OCI-M1 (cell line): ENCODE measurements at places on chromosomes 12 and 14.

DNA sequence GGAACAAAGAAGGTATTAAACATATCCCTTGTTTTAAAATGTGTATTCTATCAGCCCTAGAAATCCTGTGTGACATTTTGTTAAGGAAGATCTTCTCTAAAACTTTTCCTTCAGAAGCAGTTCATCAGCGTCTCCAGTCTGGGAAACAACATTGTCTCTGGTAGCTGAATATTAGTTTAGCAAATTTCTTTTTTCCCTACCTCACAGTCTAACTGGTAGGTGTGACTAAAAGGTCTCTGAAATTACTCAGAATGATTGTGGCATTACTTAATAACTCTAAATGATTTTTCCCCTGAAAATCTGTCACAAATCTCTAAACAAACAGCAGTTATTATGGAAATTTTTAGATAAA lies 1044.8 kb downstream of the FLRT2 start:
- DNase-seq = no peak

DNA sequence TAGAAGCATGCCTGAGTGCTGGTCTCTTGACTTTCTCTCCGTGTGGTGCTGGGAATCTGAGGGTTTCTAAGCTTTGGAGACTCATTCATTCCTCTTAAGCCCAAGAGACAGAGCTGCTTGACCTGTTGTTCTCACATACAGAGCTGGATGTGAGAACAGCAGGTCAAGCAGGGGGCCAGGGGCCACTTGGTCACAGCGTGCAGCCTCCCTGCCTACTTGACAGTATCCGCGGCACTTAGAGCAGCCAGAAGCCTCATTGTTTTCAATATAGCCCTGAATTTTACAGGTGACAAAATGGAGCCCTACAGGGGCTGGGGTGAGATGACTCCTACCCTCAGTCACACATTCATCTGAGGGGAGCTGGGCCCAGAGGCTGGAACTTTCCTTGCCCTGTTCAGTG lies 88.9 kb downstream of the ESRRB start:
- DNase-seq = no peak

- no peak for DNase-seq
These were observed 217.6 kb upstream of the CNTN1 start for GRCh38 chr12:40474630-40475029.

- DNase-seq = no peak
These were observed 268.6 kb downstream of the BTG1 start for GRCh38 chr12:91877022-91877421.

DNA sequence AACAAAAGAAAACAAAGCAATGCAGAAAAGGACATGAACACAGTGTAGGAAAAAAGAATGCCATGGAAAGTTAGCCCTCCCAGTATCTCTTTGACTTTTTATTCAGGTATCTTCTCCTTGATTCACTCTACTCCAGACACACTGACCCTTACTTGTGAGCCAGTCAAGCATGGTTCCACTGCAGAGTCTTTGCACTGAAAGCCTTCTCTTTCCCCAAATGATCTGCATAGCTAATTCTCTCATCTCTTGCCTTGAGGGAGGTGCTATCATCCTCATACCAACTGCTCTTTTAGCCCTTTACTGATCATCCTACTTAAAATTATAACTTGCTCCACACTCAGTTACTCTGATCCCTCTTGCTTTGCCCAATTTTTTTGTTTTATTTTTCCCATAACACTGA lies 101.2 kb upstream of the SLC16A7 start:
- no peak for DNase-seq

DNA sequence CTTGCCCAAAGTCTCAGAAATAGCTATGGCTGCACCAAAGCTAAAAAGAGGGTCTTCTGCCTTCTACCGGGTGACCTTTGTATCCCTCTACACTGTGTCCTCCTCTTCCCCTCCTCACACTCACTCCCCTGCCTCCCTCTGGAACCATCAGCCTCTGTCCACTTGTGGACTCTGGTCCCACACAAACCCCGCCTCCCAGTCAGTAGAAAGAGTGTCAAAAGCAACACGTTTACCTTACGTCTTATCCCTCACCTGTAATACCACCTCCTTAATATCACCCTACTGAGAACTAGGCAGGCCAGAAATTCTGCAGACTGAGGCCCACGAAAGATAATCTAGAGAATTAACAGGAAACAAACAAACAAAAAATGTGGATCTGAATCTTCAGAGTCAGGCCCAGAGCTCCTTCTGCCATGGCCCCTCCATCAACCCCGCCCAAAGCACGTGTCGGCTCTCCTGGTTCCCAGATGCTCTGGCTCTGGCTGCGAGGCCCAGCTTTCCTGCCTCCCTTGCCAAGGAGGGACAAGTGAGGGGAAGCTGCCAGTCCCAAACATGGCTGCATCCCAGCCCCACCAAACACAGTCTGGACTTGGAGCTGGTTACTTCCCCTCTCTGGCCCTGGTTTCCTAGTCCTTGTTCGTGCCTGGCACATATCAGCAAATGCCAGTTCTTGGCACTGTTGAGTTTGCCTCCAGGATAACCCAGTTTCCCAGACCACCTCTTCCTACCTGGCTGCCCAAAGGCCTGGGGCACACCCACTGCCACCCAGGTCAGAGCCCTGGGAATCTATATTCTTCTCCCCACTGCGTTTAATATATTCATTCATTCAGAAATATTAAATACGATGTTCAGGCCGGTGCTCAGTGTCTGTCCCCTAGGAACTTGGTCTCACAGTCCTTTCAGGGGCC lies 2.7 kb downstream of the ACTN1 start:
- DNase-seq = no peak

GRCh38 chr14:94893411-94894160 lies 123.7 kb upstream of the GSC start:
- no peak for DNase-seq

- DNase-seq = no peak
These were observed 245.9 kb upstream of the DDHD1 start for GRCh38 chr14:53399057-53399456.

DNA sequence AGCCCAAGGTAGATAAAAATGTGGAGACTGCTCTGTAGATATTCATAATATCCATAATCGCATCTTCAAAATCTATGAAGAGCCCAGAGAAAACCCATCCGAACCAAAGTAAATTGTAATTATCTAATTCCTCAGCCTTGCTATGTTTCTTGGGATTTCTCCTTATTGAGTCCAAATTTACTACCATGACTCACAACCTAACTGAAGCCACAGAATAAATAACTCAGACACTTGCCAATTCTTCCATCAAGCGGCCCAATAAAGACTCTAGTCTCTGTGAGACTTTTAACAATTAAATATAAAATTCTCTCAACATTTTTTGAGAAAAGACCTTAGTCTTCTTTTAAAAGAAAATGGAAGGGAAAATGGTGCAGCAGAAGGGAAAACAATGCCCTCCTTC lies 409.8 kb downstream of the DAD1 start:
- DNase-seq = no peak

DNA sequence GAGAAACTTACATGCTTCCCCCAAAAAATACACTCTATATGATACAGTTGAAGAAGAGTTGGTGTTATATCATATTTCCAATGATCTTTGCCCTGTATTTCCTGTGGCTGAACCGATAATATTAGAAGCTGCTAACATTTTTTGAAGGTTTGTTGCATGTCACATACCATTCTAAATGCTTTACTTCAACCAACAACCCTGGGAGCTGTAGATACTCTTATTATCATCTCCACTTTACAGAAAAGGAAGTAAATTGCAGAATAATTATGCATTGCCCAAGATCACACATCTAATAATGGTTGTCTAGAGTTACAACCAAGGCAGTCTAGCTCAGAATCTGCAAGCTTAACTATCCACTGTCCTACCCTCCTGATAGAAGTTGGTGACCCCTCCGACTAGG lies 182.8 kb downstream of the NUAK1 start:
- DNase-seq = no peak

- DNase-seq = no peak
These were observed 3.8 kb upstream of the FAM186B start for GRCh38 chr12:49609059-49609874.

- DNase-seq = peak; percentile 63
These were observed 9.2 kb upstream of the ABCD2 start for GRCh38 chr12:39628836-39629235.

GRCh38 chr12:45077251-45077650 lies 26.4 kb upstream of the DBX2 start:
- no peak for DNase-seq

- peak; percentile 24 for DNase-seq
These were observed 17.6 kb upstream of the RNASE1 start for GRCh38 chr14:20820063-20820904.

DNA sequence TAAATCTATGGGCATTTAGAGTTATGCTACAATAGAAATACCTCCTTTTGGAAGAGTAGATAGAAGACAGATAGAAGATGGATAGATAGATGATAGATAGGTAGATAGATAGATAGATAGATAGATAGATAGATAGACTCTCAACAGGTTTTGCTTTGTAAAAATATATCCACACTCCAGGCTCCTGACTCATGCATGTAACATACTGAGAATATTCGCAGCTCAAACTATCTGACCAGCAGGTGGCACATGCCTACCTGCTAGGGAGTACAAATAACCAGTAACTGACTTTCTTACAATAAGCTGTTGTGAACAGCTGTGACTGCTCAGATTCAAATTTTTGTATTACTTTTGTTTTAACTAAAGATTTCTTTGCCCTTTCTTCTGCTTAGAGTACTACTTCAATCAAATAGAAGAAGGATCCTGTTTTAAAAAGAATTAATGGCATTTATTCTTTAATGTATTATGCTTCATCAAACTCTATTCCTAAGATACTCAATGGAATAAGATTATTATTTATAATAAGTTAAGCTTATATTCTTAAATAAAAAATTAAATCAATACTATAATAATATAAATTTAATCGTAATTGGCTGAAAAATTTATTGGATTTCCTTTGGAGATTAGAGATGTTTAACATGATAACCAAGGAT lies 15.8 kb upstream of the CPNE8 start:
- DNase-seq = peak; percentile 89

GRCh38 chr12:87796961-87797516 lies 232.2 kb downstream of the C12orf50 start:
- DNase-seq = no peak

- no peak for DNase-seq
These were observed 96.8 kb upstream of the MDM1 start for GRCh38 chr12:68428724-68429501.

DNA sequence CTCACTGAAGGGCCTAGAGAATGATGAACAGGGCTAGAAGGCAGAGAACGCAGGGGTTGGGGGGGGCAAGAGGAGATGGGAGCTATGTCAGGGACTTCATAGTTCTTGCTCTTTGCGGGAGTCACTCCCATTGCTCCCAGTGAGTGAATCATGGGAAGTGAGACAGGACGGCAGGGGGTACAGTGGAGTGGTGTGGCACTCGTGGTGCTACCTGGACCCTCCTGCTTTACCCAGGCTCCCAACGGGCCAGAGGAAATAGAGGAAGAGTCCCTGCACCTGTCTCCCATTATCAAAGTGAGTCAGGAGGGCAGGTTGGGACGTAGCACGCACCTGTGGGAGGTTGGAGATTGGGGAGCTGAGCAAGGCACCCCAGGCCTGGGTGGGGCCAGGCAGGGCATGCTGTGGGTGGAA lies 1.3 kb upstream of the KRT8 start:
- DNase-seq = no peak

DNA sequence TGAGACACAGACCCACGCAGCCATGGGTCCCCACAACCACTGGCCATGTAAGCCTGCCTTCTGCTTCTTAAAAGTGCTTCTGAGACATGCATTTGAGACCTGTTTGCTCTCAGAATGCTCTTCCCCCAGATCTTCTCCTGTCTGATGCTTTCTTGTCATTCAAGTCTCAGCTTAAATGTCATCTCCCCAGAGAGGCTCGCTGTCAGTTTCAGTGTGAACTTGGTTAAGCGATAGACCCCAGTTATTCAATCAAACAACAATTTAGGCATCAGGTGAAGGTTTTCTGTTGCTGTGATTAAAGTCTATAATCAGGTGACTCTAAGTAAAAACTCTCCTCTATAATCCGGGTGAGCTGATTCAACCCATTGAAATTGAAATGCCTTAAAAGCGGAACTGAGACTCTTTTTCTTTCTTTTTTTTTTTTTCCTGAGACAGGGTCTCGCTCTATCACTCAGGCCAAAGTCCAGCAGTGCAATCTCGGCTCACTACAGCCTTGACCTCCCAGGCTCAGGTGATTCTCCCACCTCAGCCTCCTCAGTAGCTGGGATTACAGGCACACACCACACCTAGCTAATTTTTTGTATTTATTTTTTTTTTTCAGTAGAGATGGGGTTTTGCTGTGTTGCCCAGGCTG lies 123.4 kb downstream of the KSR2 start:
- DNase-seq = peak; percentile 57
